ENCODE measurements at places on chromosomes 7 and 10. TPM values are rescaled to one million over a fixed set of nuclear protein-coding genes. Genes with fewer than 3 reads are reported as not detected.
A peak's percentile ranks its signal among the peaks of the same experiment; 100 is the strongest.

Gene CCM2
- total RNA-seq: 99.9 TPM

Gene ZNF804B
- total RNA-seq: not detected

Gene GPNMB
- 0.21 TPM for total RNA-seq

Gene CPA1
- total RNA-seq: not detected

Gene NEUROG3
- total RNA-seq: not detected

Gene GDF2
- not detected for total RNA-seq

Gene TSPAN12
- not detected for total RNA-seq

Gene MYPN
- total RNA-seq: not detected

Gene CLDN4
- total RNA-seq: 0.29 TPM

Gene MNX1
- total RNA-seq: not detected

Gene FBXO24
- 0.37 TPM for total RNA-seq

Gene IRF5
- 8.0 TPM for total RNA-seq

DNA sequence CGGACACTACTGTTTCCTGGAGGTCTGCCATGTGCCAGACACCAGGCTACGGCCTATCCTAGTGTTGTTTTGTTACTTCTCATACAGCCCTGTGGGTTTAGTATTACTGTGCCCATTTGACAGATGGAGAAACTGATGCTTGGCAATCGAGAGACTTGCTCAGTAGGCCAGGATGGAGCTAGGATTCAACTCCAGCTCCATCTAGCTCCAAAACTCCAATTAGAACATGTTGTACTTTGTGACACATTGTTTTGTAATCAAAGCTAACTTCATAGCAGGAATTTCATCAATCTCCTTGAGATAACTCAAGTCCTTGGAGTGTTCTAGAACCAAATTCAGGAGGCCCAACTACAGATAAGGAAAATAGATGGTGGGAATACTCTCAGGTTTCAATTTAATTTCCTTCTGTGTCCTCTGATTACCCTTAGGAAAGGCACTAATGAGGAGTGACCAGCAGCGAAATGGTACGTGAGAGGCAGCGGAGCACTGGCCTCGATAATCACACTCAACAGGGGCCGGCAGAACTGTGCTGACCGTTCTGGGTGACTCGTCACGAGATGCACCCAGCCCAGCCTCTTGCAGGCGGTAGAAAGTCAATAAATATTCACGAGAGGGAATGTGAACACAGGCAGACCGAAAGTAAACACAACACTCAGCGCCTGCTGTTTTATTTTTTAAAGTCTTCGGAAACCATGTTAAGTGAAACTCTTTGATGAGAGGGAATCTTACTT lies 269.6 kb upstream of the NEBL start:
- DNase-seq: no peak

DNA sequence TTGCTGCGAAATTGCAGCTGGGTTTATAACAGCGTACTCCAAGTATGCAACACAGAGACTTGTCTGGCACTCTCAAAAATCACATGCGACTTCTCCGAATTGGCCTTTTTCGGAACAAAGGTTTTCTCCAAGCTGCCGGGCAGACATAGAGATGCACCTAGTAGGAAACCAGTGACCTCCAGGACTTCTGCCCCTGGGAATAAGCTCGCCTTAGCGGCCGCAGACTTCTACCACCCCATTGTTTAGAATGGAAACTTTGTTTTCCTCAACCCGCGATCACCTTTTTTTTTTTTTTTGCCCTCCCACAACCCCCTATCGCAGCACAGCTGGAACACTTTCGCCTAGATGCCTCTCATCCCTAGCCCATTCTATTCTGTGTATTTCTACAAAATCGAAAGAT lies 4.9 kb upstream of the HOXA10 start:
- DNase-seq: no peak

DNA sequence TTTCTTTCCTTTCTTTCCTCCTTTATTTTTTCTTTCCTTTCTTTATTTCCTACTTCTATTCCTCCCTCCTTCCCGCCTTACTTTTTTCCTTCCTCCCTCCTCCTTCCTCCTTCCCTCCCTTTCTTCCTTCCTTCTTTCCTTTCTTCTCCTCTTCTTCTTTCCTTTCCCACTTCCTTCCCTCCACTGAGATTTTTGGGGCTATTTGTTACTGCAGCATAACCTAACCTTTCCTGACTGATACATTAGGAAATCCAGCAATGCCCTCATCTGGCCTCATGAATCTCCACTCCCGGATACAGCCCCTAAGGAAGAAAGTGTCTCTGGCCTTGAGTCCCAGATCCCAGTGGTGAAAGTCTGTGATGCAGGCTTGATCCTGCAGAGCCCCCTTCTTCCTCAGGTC lies 38.6 kb upstream of the BAIAP2L1 start:
- no peak for DNase-seq

DNA sequence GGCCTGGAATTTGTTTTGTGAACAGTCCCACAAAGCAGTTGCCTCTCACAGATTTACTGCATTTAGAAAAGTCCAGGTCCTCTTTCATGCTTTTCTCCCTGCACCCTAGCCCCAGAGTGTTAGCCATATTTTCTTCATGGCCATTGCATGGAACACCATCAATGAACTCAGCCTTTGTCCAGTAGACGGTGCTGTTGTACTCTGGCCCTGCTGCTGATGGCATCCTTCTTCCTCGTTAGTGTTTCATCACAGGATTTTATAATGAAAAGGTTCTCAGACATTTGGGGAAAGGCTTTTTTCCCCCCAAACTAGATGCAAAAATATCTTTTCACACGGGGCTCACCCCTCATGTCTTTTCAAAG lies 93.0 kb upstream of the SLC25A13 start:
- DNase-seq: peak; percentile 65

DNA sequence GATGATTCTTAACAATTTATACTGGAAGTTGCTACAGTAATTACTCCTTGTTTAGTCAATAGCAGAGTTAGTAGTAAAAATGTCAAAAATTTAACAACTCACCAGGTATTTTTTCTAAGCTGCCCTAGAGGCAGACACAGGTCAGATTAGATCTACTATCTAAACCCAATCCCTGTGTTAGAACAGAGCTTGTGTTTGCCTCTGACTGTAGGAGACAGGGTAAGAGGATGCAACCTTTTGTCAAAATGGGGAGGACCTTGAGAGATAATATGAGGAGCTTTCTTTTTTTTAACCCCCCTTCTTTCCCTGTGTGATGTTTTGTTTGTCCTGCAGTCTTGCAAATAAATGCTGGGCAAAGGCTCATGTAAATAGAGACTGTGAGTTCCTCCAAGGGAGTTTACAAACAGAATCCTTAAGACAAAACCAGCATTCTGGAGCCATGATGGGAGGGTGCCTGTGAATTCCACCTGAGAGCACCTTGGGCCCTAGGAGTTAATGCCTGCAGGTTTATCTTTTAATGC lies 353.1 kb downstream of the GATA3 start:
- no peak for DNase-seq

- no peak for DNase-seq
Observed at GRCh38 chr7:128231021-128231420, 10.1 kb upstream of the LEP start.

DNA sequence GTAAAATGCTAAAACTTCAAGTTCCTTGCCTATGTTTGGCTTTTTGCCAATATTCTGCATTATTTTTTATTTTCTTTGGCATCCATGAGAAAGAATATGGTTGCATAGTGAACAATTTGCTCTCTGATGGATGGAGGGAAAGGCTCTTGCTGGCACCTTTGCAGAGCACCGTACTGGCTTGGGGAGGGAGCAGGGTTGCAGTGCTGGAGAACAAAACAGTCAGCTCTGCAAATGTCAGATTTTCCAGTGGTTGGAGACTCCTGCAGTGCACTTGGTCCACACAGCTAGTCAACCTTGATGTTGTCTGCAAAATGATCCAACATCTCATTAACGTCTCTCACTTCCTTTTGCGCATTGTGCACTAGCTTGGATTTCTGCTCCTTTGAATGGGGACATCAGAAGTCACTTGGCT lies 100.8 kb downstream of the ANLN start:
- DNase-seq: no peak

DNA sequence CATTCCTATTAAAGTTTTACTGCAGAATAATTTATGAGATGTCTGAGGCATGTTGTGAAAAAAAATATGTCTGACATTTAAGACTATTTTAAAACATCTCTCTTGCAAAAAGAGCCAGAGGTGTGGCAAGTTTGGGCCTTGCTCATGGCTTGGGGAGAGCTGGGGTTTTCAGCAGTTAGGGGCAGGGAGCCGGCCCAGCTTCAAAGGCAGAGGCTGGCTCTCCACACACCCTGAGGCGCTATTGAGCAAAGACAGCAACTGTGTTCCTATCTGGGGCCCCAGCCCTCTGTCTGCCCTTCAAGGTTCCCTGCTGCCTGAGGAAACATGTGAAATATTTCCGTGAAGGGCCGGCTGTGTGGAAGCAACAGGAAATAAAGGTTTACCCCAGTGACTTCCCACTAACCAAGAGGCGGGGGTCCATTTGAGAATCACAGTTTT lies 94.0 kb downstream of the SORBS1 start:
- DNase-seq: no peak

DNA sequence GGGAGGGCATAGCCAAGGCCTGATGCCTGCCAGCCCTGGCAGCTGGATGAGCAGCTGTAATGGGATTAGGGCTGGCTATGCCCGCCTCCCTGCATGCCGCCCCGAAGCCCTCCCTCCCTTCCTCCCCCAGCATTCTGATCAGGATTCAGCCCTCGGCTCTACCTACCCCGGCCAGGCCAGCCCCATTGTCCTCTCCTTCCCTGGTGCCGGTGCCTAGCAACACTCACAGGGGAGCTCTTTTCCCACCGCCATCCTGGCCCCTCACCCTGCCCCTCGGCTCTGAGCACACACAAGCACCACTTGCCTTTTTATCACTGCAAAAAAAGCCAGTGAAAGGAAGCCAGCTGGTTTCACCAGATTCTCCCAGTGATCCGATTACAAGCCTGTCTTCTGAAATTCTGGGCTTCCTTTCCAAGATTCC lies 9.0 kb upstream of the ADCYAP1R1 start:
- no peak for DNase-seq

DNA sequence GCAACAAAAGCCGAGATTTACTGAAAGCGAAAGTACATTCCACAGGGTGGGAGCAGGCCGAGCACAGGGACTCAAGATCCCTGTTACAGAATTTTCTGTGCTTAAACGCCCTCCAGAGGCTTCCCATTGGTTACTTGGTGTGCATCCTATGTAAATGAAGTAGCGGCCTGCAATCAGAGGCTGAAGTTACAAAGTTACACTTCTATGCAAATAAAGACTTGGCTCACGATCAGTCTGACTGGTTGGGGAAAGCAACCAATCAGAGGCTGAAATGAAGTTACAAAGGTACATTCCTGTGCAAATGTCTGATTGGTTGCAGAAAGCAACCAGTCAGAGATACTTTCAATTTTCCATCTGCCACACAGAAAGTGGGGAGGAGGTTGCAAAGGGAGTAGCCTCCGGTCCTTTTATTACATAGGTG lies 4.1 kb downstream of the ACBD7 start:
- no peak for DNase-seq

DNA sequence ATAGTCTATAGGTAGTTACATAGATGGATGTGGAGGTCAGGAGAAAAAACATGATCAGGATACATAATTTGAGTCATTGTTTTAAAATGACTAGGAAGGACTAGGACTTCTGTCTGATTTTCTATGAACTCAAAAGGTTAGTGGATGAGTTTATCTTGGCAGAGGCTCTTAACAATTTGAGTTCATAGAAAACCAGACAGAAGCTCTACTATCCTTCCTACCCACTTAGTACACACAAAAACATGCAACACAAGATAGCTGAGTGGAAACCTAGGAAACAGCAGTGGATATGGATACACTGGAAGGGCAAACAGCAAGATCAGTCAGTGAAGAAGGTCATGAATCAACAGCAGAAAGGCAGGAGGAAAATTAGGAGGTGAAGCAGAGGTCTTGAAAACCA lies 84.6 kb downstream of the VPS50 start:
- no peak for DNase-seq

- DNase-seq: no peak
Observed at GRCh38 chr7:142537760-142538159, 211.5 kb upstream of the PRSS1 start.

- DNase-seq: no peak
Observed at GRCh38 chr7:46682836-46683624, 762.0 kb upstream of the IGFBP3 start.

DNA sequence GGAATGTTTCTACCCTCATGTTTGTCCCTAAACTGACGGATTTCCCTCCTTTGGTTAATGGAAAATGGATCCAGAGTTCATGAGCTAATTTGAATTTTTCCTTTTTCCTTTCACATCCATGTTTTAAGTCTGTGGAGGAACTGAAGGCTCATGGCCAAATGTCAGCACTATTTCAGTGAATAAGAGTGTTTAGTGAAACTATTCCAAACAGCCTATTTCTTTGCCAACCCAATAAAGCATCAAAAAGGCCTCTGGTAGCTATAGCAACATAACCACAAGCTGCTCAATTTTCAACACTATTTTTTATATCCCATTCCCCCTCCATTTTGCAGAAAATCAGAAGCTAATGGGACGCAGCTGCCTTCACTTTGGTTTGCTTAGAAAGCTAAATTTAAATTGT lies 1454.1 kb downstream of the GATA3 start:
- no peak for DNase-seq

- DNase-seq: no peak
Observed at GRCh38 chr10:70341016-70341415, 41.4 kb downstream of the LRRC20 start.

DNA sequence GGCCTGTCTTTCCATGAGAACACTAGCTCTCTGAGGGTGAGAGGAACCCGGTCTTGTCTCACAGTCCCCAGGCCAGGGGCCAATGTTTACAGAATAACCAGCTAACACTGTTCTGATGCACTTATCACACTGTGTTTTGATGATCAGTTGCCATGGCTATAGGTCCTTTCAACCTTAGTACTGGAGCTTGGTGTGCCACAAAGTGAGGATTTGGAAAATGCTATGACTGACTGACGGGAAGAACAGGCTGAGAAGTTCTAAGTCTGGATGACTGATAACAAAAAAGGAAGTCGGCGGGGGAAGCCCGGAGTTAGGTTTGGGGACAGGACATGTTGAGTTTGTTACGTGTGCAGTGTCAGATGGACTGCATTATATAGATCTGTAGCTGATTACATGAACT lies 141.8 kb downstream of the CTTNBP2 start:
- DNase-seq: no peak

DNA sequence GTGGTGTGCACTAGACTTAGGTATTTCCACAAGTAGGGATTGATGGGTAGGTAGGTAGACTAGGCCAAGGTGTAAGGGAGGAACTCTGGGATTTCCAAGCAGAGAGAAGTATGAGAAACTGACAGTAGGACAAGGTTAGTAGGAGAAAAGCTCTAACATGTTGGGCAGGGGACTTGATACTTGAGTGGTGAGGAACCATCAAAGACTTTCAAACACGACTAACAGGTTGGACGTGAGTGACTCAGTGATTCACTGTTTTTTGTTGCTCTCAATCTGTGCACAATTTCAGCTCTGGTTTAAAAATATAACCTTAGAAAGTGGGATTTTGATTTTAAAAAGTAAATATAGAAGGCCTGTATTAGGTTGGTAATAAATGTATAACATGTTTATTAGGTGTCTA lies 44.4 kb downstream of the KLHDC10 start:
- no peak for DNase-seq

- DNase-seq: no peak
Observed at GRCh38 chr7:14286036-14286435, 296.6 kb upstream of the ETV1 start.

DNA sequence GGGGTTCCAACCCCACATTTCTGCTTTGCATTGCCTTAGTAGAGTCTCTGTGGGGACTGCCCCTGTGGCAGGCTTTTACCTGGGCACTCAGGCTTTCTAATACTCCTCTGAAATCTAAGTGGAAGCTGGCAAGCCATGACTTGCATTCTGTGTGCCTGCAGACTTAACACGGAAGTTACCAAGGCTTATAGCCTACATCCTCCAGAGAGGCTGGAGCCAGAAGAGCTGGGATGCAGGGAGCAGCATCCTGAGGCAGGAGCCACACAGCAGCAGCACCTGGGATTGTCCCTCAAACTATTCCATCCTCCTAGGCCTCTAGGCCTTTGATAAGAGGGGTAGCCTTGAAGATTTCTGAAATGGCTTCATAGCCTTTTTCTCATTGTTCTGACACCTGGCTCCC lies 22.1 kb upstream of the ABCC2 start:
- no peak for DNase-seq

All from activated CD8-positive, alpha-beta T cell treated with anti-CD3 and anti-CD28 coated beads, Interleukin-2, amount 10 ng/mL, durations not matched to agents 7 days and 5 days (primary cell).